Stimulated activated CD4-positive, alpha-beta T cell treated with anti-CD3 and anti-CD28 coated beads, Interleukin-4, amount 100 ng/mL, for 1 hour (primary cell): ENCODE measurements at places on chromosomes 3 and 15.
A peak's percentile ranks its signal among the peaks of the same experiment; 100 is the strongest.

DNA sequence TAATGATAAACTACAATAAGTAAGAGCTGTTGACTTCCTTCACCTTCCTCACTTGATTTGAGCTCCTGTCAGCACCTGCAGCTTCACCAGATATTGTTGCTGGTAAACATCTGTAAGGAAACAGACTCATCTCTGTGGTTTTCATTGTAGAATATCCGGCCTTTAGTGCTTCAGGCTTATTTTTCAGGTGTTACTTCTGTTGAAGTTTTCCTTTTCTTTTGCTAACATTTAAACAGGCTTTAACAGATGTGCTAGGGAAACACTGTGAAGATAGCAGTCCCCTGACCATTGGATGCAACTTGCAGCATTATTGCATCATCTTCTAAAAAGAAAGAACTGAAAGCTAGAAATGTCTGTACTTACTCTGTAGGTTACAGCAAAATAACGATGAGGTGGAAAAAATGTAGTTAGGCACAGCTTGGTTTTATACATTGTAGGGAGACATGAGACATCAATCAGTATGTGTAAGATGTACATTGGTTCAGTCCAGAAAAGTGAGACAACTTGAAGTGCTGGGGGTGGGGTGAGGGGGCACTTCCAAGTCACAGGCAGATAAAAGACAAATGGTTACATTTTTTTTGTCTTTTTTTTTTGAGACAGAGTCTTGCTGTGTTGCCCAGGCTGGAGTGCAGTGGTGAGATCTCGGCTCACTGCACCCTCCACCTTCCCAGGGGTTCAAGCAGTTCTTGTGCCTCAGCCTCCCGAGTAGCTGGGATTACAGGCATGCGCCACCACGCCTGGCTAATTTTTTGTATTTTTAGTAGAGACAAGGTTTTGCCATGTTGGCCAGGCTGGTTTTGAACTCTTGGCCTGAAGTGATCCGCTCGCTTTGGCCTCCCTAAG, 10.2 kb downstream of the EDEM1 start:
- DNase-seq: peak; percentile 35

DNA sequence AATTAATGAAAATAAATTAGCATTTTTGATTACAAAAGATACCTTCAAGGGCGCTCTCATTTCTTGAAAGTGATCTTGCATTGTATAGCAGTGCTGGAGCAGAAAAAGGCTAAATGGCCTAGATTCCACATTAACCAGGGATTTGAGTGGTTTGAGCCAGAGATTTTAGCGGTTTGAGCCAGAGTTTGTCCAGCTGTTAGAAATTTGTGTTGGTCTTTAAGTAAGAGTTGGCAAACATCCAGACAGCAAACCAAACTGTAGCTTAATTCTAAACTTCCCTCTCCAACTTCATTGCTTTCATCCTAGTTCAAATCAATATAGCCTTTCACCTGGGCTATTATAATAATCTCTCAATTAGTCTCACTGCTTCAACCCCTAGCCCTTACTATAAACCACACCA, 351.7 kb downstream of the IGSF11 start:
- DNase-seq: no peak

DNA sequence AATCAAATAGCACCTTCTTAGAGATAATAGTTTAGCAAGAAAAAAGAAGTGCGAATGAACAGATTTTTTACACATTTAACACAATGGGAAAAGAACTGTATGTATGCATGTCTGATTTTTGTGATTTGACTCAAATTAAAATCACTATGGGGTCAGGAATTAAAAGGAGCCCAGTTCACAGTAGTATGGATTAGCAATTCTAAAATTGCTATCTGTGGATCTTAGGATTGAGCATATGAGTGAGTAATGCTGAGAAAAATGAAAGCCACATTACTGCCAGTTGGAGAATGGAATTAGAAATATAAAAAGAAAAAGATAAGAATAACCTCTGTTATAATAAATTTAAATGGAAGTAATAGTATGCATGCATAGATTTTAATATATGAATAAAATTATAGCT, 386.8 kb upstream of the PLSCR5 start:
- DNase-seq: no peak

DNA sequence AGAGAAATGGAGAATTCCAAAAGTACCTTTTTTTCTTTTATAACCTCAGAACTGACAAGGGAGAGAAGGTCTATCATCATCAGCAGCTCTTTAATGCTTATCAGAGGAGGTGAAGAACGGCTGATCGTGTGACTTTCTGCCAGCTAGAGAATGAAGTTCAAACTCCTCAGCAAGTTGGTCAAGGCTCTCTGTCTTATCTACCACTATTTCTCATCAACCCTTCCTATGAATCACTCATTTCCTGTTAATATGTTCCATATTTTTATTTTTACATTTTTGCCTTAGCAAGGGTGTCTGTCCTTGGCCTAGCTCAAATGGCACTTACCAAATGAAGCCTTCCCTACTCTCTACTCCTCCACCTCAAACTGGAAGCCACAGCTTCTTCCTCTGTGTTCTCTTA, 73.1 kb upstream of the TSPAN3 start:
- DNase-seq: no peak
